Astrocyte of the spinal cord (primary cell): ENCODE measurements at places on chromosomes 3 and 15.
A peak's percentile ranks its signal among the peaks of the same experiment; 100 is the strongest.

GRCh38 chr3:131535131-131535530 lies 32.4 kb upstream of the MRPL3 start:
- DNase-seq: peak; percentile 65

DNA sequence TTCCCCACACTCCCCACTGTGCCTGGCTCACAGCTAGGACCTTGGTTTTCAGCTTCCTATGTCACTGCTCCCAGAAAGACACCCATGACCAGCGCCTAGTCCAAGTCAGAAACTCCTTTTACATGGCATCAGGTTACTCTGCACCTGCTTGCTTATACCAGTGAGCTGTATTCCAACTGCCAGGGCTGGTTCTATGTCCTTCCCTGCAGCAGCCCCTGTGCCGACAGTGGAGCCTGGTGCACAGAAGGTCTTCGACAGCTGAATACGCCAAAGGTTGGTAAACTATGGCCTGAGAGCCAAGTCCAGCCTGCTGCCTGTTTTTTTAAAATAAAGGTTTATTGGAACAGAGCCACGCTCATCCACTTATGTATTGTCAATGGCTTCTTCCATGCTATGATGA lies 102.5 kb downstream of the IQSEC1 start:
- DNase-seq: no peak

DNA sequence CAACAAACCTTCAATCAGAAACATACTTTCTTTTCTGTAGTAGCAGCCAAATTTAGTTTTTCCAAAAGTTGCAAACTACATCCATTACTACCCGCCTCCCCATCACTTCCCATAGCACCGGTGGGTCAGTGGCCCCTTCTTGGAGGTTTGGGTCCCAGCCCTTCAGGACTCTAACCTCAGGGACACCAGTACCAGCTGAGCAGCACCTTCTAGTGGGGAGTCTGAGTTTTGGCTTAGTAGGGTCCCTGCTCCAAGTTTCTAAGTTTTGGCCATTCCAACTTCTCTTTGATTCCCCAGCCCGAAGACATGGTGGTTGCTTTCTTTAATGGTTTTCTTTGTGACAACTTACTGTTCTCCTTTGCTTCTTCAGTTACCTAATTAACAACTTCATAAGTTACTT lies 160.6 kb downstream of the ECT2 start:
- no peak for DNase-seq

DNA sequence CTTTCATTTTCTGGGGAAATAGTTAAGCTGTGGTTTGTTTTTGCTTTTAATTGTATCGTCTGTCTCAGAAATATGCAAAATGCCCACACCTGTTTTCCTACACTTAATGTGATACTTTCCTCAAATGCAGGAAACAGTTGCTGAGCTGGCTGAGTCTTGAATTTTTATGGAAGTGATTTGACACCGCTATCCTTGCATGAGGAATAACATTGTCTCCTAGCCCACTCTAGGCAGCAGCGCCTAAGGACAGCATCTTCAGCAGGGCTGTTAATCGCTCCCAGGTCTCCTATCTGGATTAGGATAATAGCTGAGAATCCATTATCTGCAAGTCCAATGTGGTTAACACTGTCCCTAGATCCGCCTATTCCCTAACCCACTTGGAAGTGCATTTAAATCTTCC lies 132.6 kb upstream of the NR2E3 start:
- no peak for DNase-seq

GRCh38 chr15:44718927-44719292 lies 7.6 kb downstream of the B2M start:
- DNase-seq: no peak

DNA sequence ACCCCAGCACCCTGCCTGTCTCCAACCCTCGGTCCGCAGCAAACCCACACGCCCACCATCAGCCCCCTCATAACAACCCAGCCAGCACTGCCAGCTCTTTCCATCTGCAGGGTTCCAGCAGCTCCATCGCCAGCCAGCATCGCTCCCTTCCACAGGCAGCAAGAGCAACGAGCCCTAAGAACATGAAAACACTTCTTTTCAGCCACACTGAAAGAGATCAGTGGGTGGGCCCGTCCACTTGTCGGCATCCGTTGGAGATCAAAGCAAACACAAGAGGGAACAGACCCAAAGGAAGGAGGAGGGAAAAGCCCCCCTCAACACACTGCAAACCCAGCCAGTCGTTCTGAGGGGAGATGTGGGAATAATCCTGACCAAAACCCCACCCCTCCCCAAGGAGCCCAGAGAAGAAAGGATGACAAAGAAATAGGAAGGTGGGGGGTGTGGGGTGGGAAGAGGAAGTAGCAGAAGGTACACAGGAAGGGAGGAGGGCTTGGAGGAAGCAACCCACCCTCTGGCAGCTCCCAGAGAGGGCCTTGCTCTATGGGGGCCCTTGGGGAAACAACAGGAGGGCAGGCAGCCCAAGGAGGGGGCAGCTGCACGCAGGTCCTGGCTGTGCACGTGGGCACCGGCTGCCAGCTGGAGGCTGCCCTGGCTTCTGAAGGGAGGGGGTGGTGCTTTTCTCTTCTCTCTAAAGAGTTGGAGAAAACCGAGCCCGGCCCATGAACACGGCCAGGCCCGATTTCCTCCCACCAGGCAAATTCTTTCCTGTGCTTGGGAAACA lies 473.6 kb upstream of the PROK2 start:
- no peak for DNase-seq

DNA sequence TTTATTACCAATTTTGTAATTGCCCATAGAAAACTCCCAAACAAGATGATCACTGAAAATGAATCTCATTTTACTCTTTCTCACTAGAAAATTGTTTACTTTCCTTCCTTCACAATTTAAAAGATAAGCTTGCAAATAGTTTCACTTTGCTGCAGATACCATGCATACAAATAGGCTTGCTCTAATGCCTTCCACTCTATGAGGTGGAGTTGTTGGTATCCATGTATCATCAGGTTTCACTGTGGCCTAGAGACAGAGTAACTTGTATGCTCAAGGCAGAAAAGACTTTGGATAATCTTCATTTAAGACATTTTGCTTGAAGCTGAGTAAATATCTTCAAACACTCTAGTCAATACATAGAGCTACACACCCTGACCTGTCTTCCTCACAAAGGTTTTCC lies 60.8 kb downstream of the RYK start:
- DNase-seq: peak; percentile 22

DNA sequence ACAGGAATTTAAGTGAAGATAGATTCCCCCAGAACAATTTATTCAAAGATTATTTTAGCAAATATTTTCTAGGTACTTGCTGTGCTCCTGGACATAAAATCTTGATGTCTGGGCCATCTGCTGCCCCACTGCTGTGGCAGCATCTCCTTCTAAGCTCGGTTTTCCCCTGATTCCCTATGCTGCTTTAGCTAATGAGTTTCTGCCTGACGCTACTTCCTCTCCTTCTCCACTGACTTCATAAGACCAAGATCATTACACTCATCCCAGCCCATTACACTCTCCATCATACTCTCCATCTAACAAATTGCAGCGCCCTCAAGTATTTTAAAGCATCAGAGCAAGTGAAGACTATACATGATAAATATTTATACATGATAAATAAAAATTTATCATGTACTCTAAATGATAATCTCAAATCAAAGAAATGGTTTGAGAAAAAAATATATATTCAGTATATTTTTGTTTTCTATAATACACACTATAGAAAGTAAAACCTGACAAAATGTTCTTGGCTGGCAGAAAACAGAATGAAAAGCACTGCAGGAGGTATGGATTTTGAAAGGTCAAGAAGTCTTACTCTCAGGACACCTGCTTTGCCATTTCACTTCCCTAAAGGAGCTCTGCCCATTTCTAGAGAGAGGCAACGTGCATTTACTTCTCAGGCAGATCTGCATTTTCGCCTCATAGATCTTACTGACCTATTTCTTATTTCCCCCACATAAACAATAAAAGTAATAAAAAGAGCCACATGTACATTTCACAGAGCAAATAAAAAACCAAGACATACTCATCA lies 232.0 kb downstream of the KCNMB2 start:
- no peak for DNase-seq

DNA sequence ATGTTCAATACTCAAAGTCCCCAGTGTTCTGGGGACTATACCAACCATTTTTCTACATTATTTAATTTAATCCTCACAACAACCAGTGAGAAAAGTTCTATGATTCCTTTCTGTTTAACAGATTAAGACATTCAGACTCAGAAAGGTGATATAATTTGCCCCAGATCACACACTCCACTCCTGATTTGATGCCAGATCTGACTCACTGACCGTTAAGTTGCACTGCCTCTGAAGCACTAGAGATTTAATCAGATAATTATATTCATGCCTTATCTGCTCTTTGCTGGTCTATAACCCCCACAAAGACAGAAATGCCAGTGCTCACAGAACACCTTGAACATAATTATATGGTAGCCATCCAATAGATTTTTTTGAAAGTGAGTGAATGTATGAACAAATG lies 501.0 kb downstream of the IGSF11 start:
- DNase-seq: no peak

- DNase-seq: peak; percentile 67
These were observed 227.1 kb upstream of the CGNL1 start for GRCh38 chr15:57149196-57149595.

DNA sequence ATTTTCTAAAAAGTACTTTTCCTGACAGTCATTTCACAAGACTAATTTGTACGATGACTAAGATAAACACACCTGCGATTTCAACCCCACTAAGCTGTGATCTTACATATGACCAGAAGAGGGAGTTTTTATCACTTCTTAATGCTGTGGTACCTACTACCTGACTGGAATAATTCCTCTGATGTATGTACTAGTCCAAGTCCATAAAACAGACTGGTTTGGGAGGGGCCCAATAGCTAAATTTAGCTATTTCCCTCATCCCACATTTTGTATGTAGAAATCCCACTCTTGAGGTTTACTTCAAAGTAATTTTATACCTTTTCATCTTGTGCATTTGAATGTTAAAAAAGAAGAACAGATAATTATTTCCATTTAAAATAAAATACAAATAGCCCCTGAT lies 49.7 kb upstream of the SCAANT1 start:
- DNase-seq: peak; percentile 56

DNA sequence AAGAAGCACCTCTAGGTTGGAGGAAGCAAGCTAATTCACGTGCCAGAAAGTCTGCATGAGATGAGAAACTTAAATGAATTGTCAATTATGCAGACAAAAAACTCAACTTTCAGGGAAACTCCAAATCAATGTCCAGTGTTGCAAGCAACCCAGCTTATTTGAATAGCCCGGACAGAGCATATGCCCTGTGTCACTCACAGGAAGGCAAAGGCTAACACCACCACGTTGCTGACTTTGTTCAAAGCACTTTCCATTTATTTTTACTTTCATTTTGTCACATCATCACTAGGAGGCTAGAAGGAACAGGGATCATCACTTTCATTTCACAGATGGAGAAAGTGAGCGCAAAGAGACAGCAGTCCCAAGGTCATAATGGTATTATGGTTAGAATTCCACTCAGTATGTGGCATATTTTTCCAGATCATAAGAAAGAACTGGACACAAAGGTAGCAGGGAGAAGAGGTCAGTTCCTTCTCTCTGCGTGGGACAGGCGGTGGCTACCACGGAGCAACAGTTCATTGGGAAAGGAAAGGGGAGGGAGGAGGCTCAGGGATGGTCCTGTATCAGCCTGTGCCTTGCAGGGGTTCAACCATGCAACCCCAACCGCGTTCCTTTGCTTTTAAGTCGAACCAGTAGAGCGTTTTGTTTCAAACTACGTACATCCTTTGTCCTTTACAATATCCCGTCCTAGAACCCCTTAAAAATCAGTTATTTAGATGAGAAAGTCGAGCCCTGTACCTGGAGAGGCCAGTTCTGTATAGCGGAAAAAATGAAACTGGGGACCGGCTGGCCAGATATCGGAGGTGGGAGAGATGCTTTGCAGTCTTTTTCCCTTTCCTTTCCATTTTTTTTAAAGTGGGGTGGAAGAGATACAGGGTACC lies 1.1 kb downstream of the HEG1 start:
- peak; percentile 76 for DNase-seq

GRCh38 chr15:90365414-90366055 lies 13.5 kb downstream of the ZNF774 start:
- DNase-seq: no peak

DNA sequence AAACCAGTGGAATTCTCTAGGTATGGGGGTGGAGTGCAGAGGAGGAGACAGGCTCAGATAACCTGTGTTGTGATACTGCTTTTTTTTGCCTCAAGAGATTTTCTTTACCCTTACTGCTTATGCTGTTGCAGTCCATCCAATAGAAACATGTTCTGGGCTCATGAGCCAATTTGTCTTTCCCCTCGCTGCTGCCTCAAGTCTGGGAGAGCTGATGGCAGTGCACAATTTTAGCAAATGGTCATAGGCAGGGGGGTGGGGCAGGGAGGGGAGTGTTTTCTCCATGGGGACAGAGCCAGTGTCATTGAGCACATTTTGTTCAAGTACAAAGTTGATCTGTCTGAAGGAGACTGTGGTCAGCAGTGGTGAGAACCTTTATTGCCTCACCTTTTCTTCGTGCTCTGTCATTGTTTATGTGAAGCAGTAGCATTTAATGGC lies 134.9 kb downstream of the MBNL1 start:
- DNase-seq: no peak

- DNase-seq: peak; percentile 99
These were observed 75.8 kb downstream of the AAGAB start for GRCh38 chr15:67178569-67179210.
